Activated CD4-positive, alpha-beta T cell treated with anti-CD3 and anti-CD28 coated beads, Interleukin-10, Interleukin-2, amounts not matched to agents 100 ng/mL and 50 ng/mL, durations not matched to agents 16 hours and 8 hours (primary cell): ENCODE measurements at places on chromosomes 6 and 20.
A peak's percentile ranks its signal among the peaks of the same experiment; 100 is the strongest.

- no peak for DNase-seq
Observed at GRCh38 chr20:58971429-58971828, 9.6 kb upstream of the NELFCD start.

DNA sequence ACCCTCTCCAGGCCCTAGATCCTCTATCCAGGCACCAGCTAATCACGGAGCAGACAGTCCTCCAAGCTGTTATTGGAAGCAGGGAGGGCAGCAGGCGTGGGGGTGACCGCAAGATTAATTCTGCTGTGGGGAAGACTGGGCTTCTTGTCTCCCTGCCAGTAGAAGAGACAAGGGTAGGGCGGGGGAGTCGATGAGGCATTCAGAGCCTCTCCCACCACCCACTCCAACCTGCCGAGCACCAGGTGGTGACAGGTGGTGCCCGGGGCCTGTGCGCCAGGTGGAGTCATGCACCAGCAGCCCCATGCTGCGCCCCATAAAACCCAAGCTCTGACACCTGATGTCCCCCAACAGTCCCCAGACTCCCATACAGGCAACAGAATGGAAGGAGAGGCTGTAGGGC lies 89.6 kb downstream of the CDH22 start:
- no peak for DNase-seq

DNA sequence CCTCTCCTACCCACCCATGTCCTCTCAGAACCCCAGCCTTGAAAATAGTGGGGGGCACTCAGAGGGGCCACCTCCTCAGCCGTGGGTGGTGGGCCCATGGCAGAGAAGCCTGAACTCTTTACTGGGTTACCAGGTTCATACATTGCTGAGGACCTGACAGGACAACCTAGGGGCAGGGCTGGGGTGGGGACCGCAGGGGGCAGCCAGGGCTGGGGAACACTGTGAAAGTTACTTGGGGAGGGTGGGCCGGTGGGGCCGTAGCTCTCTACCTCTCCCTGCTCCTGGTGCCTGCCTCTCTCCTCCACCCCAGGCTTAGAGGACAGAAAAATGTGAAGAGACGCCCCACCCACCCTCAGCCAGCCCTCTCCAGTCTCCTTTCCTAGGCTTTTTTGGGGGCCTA lies 15.4 kb downstream of the MDFI start:
- DNase-seq, result no peak

- no peak for DNase-seq
Observed at GRCh38 chr20:42281801-42282200, 663.6 kb upstream of the CHD6 start.

- DNase-seq, result no peak
Observed at GRCh38 chr6:85469276-85470022, 19.6 kb downstream of the NT5E start.

GRCh38 chr20:44080646-44081267 lies 106.2 kb downstream of the JPH2 start:
- DNase-seq, result peak; percentile 82

DNA sequence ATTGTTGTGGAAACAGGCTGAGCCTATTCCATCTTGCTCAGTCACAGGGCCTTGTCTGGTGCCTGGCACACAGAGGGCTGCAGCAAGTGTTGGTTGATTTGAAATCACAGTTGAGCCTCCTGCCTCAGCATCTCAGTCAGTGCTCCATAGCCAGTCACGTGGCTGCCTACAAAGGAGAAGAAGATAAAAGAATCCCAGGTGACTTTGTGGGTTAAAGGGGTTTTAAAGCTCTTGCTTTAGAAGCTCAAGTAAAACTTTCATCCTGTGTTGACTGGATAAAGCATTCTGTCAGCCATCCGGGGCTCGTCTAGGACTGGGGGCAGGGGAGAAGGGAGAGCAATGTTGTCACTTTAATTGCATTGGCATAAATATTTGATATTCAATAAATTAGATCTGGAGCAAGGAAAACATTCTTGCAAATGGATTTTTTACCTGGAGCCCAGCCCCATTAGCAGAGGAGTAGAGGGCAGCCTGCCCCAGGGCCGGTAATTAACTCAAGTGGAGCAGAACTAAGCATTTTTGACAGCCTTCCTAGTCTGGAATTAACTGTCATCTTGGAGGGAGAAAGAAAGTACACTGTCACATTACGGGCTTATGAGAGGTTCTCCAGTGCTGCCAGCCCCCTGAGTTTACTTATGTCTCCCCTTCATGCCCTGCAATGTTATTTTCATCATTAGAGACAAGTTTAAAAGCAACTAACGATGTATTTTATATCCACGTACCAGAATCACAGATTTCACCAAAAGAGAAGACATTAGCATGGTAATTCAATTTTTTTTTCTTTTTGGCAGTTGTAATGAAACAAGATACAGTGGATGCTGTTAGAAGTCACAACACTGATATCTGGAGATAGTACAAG lies 71.7 kb upstream of the GTSF1L start:
- no peak for DNase-seq

DNA sequence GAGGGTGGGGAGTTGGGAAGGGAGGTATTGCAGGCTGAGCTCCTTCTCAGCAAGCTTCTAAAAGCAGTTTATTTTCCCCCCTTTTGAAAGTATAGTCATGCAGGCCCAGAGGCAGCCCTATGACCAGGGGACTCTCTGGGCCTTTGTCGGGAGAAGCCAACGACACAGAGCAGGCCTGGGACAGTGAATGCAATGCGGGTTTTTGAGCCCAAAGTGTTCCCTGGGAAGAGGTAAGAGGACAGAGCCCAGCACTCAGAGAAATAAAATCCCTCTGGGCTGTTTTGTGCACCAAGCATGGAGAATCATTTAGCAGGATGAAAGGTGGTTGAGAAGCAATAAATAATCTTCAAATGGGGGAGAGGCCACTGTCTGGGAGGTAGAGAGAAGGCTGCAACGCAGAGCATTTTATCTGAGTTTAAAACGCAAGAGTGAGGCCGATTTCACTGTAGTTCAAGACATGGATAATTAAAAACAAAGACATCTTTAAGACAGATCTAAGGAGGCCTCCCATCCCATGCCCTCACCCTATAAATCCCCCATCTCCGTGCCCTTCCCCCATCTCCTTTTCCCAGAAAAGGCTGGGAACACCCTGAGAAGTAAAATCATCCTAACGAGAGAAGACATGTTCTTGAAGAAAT lies 237.5 kb downstream of the CDC5L start:
- DNase-seq, result no peak

- peak; percentile 29 for DNase-seq
Observed at GRCh38 chr20:35111141-35111888, 18.7 kb upstream of the TRPC4AP start.

GRCh38 chr6:30074331-30075093 lies 1.1 kb downstream of the RNF39 start:
- DNase-seq, result no peak

GRCh38 chr20:54874718-54875117 lies 399.3 kb downstream of the DOK5 start:
- no peak for DNase-seq

DNA sequence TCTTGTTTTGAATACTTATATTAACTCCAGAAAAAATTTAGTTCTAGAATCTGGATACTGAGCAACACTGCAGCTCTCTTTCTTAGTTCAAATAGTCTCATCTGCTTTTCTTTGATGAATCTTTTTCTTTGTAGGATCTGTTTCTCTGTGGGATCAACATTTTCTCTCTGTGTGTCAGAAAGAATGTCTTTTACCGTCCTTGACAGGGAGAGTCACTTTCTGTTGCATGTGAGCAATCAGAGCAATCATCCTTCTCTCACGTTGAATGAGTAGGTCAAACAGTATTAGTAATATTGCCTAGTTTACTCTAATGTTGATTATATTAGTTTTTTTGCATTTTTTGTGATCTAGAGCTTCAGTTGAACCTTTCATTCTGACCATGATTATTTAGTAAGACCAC lies 130.9 kb downstream of the TRMT11 start:
- no peak for DNase-seq

DNA sequence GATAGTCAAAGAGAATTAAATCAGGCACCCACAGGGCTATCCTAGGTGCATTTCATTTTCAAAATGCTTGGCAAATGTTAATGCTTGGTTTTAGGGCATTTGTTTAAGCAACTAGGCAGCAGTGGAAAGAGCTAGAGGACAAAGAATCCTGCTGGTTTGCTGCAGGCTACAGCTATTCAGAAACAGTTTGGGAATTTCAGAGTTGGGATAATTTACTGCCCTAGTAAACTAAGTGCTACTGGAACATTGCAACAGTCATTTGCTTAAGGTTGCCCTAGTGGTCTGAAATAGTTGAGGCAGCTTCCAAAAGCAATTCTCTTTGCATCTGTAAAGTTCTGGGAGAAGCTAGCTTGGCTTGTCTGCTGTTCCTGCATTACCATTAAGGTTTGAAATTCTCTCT lies 312.7 kb downstream of the LAMA2 start:
- DNase-seq, result no peak

DNA sequence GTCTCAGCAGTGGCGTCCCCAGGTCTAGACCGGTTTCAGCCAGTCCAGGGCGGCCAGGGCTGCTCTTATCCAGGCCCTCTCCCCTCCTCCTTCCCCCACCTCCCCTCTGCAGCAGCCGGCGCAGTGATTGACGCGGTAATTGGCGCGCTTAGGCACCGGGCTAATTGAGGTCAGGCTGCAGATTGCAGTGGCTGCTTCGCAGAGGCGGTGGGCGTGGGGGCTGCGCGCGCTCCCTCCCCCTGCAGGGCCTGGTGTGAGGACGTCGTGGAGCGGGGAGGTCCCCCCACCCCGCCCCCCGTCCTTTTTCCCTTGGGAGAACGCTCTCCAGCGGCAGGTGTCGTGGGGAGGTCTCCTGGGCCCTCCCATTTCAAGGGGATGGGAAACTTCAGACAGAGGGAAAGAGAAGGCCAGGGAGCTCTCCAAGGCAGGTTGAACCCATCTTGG lies 70.4 kb upstream of the BLCAP start:
- DNase-seq, result no peak

GRCh38 chr6:3045369-3045768 lies 22.9 kb upstream of the RIPK1 start:
- DNase-seq, result no peak

DNA sequence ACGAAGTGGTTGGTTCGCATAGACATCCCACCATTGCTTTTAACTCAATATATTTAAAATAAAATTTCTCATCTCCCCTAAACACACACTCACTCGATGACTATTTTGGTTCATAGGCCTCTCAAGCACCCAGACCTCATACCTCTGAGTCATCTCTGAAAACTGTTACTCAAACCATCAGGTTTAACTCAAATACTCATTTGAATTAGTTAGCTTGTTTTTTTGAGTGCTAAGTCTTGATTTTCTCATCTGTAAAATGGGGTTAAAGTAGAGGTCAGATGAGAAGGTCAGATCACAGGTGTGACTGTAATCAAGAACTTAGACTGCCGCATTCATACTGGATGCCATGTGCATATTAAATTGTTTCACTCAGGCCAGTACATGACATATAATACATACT lies 243.9 kb upstream of the TENT5A start:
- DNase-seq, result peak; percentile 57

DNA sequence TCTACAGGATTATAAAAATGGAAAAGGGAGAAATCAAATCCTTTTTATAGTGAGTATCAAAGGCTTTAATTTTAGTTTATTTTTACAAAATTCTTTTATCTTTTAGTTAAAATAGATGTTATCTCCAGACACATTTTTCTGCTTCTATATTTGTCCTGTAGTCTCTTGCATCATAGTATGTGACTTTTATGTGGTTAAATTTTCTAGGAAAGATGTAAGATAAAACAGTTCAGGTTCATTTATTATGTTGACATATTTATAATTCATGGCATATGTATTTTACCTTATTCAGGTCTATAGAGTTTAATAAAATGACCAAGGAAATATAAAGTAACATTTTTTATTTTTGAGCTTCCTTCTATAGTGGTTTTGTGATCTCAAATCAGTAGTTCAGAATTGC lies 52.7 kb upstream of the PRL start:
- DNase-seq, result no peak

GRCh38 chr6:170572704-170573466 lies 11.6 kb downstream of the PDCD2 start:
- no peak for DNase-seq

DNA sequence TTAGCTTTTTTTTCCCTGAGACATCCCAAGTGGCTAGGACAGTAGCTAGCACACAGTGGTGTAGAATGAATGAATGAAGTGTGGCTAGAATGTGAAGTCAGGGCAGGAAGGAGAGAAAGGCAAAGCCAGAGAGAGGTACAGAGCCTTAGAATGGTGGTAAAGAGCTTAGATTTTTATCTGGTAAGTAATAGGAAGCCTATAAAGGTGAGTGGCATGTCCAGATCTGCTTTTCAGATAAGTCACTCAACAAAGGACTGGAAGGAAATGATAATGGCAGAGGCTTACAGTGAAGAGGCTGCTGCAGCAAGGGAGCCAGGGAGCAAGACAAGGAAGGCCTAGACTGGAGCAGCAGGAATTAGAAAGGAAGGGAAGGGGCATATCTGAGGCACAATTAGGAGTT lies 96.0 kb upstream of the PRDM1 start:
- no peak for DNase-seq

GRCh38 chr6:38103921-38104320 lies 284.4 kb downstream of the ZFAND3 start:
- DNase-seq, result no peak

DNA sequence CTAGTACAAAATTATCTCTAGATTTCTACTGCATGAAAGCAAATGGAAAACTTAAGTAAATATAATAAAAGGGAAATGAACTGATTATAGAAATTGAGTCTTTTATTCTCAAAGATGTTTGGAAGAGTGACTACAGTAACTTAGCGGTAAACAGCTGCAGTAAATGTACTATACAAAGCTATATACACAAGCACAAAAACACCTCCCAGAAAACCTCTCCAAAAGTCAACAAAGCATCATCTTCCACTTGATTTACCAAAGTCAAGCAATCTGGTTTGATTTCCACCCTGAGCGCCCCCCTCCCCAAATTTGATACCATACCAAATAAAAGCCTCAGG lies 142.1 kb upstream of the SHLD1 start:
- DNase-seq, result no peak

DNA sequence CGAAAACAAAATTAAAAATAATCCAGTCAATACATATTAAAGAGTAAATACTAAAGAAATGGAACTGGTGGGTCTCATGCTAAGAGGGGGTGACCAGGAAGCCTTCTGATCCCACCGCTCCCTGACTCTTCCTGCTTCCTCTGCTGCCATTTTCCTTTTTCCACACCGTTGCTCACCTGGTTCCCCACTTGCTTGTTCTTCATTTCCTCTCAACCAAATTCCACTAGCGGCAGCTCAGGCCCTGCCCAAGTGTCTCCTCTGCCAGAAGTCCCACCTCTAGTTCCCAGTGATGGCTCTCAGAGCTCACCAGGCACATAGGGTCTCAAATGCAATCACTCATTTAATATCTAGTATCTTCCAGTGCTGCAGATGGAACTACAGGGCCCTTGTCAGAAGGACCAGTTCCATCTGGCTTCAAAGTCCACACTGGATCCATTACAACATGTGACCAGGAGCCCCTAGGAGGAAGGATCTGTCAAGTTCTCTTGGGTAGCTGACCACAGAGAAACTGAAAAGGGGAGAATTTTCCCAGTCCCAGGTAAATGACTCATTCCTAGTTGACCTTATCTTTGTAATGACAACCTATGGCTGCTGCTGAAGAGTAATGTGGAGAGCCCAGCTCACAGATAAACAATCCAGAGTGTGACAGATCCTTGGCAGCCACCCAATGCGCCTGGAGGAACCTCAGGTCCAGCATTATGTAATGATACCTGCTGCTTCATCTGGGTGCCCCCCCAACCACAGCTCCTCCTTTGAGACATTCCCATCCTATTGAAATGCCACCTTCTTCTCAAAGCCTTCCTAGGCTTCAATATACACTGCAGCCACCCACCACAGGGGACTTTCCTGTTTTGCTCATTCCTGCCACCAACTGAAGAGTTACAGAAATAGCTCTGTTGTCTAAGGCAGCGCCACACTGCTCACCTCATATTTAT lies 38.2 kb downstream of the ELMO2 start:
- DNase-seq, result peak; percentile 13
